Hematopoietic multipotent progenitor cell treated with erythropoietin and hydrocortisone succinate and interleukin-3 and kit ligand, for 17 days (in vitro differentiated cells): ENCODE measurements at places on chromosomes 6 and 20.

DNA sequence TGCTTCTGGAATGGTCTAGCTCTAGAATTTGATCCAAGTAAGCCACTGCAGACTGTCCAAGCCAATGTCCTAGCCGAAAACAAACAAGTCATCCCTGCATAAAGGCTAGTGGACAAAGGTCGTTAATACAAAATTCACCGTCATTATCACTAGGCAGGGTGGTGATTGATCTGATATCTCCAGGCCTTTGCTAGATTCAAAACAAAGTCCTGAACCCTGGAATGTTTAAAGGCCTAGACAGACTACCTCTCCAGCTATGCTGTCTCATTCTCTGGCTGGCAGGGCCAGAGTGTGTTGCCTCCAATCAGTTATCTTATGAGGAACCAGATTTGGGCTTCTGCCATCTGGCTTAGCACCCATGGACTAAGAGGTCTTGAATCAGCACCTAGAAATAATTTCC, 38.3 kb downstream of the MAP7 start:
- DNase-seq: no peak

DNA sequence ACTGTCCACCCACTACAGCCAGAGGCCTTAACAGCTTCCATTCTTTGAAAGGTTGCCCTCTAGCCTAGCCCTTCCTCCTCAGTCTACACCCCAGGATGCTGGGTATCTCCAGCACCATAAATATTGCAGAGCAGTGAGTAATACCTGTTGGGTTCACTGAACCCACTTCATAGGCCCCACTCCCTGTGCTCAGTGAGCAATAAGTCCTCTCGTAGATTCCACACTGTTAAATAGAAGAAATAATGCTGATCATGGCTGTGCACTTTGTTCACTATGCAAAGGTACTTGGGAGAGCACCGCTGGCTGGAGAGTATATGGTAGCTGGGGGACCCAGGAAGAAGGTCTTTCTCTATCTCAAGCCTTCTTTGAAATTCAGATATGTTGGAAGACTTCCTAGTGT, 87.3 kb downstream of the RSPH3 start:
- no peak for DNase-seq

DNA sequence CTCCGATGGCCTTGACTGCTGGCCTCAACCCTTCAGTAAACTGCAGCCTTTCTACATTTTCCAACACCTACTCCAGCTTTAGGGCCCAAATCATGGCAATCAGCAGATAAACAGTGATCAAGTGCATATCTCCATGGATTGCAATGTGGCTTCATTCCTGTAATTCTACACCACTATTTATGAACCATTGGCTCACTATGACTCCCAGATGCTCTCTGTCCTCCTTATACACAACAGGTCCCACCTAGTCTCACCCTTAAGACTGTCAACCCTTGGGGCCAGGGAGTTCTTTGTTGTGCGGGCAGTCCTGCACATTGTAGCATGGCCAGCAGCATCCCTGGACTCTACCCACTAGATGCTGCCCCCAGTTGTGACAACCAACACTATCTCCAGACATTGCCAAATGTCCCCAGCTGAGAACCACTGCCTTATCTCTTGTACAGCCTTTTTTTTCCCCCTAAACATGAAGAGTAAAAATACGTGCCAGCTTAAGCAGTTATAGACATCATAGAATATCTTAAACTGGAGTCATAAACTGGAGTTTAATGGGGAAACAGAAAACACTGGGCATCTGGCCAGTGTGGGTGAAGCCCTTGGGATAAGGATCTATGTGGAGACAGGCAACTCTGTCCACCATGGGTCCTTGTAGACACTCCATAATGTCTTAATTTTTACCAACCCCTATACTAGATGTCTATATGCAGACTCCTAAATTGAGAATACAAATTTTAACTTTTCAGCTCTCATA, 21.1 kb downstream of the MRPL14 start:
- DNase-seq: no peak

- DNase-seq: peak; percentile 52
Observed at GRCh38 chr20:58389324-58389967, 417 bp downstream of the VAPB start.

GRCh38 chr20:9699181-9699580, 139.7 kb downstream of the PAK5 start:
- no peak for DNase-seq

DNA sequence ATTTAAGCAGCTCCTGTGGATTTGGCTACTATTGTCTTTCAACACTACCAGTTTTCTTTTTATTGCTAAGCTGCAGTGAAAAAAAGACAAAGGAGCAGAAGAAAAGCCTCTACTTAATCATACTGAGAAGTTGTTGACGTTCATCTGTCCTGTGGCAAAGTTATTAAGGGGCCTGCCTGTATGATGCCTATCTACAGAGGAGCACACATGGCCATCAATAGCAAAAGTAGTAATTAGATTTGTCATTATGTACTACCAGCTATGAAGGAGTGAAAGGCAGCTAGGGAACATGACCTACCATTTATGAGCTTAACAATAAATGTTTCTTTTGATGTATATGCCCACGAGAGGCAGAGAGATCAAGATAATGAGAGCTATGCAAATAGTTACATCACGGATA, 620.9 kb downstream of the PHF3 start:
- no peak for DNase-seq

- peak; percentile 66 for DNase-seq
Observed at GRCh38 chr6:31737991-31738979, 1.5 kb upstream of the MSH5 start.

DNA sequence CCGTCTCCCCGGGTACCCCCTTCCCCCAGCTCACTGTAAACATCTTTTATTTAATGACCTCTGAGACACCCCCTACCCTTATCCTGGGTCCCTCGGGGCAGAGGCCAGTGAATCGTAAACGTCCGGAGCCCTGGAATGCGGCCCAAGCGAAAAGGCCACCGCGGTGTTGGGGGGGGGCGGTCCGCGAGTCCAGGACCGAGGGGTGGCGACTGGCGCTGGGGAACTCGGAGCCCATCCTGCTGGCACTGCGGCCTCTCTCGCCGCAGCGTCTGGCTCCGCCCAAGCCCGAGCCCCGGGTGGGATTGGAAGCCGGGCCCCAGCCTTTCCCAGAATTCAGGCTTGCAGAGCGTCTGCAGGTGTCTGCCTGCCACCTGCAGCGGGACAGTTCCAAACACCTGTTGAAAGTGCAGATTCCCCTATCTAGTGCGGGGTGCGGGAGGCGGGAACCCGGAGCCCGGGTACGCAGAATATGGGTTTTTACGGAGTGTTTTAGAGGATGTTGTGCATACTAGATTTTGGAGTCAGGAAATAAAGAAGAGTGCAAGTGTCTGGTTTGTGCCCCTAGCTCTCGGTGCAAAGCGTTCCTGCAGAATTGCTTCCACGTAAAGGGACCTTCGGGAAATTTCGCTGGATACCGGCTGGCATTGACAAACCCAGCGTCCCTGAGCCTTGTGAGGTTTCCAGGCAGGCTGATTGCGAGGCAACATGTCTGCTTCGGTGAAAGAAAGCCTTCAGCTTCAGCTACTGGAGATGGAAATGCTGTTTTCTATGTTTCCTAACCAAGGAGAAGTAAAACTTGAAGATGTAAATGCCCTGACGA, 800 bp downstream of the RWDD2A start:
- DNase-seq: no peak

DNA sequence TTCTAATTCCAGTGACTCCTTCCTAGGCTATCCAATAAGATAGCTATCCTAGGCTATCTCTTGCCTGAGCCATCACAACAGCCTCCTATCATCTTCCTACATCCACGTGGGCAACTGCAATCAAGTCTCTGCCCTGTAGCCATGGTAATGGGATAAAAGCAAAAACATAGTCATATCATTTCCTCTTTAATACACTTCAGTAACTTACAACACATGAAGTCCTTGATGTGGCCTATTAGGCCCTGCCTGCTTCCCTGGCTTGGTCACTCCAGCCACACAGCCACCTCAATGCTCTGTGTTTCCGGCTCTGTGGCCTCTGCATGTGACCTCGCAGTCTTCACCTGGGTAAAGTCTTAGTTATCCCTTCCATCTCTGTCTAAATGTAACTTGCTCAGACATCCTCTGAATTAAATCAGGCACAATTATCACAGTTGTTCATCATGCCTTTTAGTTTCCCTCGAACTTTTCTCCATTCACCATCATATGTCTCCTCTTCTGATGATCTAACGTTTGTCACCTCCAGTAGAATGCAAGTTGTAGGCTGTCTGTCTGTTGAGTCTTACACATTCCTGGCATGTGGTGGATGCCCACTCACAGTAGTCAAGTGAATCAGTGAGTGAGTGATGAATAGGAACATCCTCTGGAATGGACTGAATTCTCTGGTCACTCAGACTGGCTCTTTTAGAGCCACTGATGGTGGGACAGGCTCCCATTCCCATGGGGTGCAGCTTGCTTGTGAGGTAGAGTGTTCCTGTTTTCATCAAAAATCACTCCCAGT, 229.4 kb downstream of the TBC1D7 start:
- DNase-seq: no peak

GRCh38 chr6:3429211-3429610, 27.6 kb downstream of the SLC22A23 start:
- no peak for DNase-seq
